Stimulated activated naive B cell treated with anti-CD40 and anti-IgM and Interleukin-4, amounts not matched to agents 10 μg/mL and 1 μg/mL and 100 μg/mL, for 72 hours (primary cell): ENCODE measurements at places on chromosomes 6 and 20.

DNA sequence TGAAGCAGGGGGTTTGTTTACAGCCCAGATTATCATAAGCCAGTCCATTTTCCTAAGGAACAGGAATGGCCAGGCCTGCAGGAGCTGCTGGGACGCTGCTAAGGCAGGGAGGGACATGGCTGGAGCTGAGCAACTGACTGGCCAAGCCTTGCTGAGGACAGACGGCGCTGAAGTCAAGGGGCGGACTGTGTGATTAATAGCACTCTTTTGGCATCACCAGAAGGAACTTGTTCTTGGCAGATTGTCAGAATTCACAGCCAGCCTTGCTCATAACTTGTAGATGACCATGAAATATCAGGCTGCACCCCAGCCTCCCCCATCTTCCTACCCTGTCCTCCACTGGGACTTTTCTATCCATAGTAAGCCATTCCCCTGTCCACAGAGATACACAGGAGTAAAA lies 218.8 kb upstream of the RNF24 start:
- DNase-seq = no peak

GRCh38 chr6:90383196-90383822 lies 86.7 kb upstream of the BACH2 start:
- peak; percentile 26 for DNase-seq

GRCh38 chr6:107977283-107977682 lies 19.3 kb upstream of the SEC63 start:
- no peak for DNase-seq

DNA sequence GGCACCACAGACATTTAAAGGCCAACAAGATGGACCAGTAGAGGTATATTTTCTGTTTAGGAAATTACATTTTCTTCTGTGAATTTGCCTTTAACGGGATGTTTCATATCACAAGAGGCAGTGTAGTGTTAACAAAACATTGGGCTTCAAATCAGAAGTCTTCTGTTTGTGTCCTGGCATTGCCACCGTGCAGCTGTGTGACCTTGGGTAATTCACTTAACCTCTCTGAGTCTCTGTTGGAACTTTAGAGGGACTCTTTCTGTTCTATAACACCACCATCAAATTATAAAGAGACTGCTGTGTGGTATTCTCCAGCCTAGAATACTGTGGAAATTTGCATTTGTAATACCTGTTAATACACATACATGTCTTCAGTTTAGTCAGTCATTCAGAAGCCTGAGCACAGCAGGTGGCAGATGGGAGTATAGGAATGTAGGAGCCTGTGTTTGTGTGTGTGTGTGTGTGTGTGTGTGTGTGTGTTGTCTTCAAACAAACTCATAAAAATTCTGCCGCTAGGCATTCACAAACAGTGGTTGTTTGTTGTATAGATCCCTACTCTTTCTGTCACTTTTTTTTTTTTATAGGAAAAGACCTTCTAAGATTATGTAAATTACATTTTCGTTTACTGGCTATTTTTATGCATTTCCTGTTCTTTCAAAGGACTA lies 22.6 kb downstream of the UST start:
- no peak for DNase-seq

- DNase-seq = no peak
Measured at GRCh38 chr6:87241304-87241703, 81.1 kb upstream of the SMIM8 start.

GRCh38 chr20:56442389-56443365 lies 25.8 kb upstream of the RTF2 start:
- no peak for DNase-seq

DNA sequence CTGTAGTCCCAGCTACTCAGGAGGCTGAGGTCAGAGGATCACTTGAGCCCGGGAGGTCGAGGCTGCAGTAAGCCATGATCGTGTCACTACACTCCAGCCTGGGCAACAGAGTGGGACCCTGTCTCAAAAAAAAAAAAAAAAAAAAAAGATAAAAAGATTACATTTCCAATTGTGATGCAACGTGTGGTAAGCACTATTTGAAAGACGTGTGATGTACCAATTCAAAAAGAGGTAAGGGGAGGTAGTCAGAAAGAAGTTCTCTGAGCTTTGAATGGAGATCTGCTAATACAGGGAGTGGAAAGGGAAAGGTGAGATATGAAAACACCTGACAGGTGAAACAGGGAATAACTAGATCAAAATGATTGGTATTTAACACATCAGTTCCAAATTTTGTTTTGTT lies 11.9 kb downstream of the GOPC start:
- DNase-seq = no peak

- DNase-seq = no peak
Measured at GRCh38 chr20:63661959-63662812, 4.1 kb downstream of the RTEL1 start.

- no peak for DNase-seq
Measured at GRCh38 chr20:50008007-50008406, 25.2 kb downstream of the SNAI1 start.

DNA sequence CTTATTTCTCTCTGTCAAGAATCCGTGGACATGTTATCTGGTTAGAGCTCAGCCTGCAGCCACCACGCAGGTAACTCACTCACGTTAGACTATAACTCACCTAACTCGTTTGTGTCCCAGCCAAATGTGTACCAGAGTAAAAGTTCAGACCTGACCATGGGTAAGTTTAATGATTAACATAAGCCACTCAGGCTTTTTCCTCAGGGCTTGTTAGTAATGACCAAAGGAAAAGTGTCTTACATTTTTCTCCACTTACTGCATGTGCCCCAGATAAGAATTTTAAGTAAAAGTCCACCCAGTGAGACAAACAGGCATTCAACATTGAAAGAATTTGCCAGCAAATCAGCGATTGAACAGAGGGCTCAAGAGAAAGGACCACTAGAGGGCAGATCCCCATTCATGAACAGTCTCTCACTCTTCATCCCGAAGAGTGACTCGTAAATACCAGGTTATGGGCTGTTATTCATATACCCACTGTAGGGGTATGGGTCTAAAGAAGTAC lies at the start of gene PKHD1:
Gene PKHD1, minus strand, starts transcription at position 116 of the 502 bp plus-strand sequence. CDS start 2,680 bp downstream, outside the sequence.
- DNase-seq = no peak

GRCh38 chr6:31493875-31494694 lies 3.9 kb upstream of the MICB start:
- DNase-seq = peak; percentile 76

DNA sequence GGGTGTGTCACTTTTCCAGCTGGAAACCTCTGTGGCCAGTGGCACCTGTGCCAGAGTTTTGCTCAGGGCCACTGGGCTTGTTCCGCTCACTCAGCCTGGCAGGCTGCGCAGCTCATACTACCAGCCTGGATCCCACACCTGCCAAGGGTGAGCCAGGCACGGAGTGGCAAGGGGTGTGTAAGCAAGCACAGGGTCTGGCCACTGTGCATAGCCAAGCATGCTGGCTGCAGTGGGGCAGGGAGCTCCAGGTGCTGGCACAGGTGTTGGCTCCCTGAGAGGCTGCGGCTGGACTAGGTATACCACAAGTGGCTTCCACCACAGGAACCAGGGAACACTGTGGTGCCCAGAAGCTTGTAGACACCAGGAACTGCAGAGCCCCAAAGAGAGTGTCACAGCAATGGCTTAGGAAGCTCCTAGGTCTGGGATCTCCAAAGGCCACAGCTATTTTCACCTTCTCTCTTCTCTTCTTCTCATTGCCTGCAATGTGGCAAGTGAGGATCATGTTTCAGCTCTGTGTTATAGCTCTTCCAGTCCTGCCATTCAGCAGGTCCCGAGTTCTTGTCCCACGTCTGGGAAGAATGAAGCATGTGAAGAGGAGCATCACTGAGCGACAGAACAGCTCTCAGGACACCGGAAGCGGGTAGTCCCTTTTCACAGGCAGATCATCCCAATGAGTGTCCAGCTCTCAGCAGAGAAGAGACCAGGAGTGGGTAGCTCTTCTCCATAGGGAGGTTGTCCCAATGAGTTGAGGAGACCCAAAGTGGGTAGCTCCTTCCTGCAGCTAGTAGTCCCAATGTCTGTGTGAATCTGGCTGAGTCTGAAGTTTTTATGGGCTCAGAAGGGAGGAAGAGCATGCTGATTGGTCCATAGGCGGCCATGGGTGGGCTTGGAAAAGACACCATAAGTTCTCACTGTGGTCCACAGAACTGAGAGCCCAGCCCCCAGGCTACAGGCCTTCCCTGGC lies 41.3 kb downstream of the WASF1 start:
- DNase-seq = no peak

- no peak for DNase-seq
Measured at GRCh38 chr6:26003102-26003694, 40.6 kb downstream of the TRIM38 start.

DNA sequence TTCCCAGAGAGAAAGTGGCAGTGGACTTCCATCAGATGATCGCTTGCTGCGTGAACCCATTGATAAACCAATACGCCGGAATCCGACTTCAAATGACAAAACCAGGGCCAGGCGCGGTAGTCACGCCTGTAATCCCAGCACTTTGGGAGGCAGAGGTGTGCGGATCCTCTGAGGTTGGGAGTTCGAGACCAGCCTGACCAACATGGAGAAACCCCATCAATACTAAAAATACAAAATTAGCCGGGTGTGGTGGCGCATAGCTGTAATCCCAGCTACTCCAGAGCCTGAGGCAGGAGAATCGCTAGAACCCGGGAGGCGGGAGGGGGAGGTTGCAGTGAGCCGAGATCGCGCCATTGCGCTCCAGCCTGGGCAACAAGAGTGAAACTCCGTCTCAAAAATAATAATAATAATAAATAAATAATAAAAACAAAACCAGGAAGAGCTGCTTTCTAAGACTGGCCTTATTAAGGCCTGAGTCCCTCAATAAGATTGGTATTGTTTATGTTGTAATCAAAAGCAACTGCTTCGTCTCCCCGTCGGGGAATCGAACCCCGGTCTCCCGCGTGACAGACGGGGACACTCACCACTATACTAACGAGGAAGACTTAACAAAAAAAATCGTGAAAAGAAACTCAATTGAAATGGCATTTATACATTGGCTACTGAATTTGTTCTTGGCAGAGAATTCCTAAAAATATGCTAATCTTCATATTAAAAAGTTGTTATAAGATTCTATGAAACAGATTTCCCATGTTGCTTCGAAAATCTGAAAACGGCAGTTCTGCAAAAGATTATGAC lies 110.2 kb upstream of the ZNF184 start:
- DNase-seq = peak; percentile 24

GRCh38 chr6:55916188-55916587 lies 40.8 kb upstream of the BMP5 start:
- no peak for DNase-seq

DNA sequence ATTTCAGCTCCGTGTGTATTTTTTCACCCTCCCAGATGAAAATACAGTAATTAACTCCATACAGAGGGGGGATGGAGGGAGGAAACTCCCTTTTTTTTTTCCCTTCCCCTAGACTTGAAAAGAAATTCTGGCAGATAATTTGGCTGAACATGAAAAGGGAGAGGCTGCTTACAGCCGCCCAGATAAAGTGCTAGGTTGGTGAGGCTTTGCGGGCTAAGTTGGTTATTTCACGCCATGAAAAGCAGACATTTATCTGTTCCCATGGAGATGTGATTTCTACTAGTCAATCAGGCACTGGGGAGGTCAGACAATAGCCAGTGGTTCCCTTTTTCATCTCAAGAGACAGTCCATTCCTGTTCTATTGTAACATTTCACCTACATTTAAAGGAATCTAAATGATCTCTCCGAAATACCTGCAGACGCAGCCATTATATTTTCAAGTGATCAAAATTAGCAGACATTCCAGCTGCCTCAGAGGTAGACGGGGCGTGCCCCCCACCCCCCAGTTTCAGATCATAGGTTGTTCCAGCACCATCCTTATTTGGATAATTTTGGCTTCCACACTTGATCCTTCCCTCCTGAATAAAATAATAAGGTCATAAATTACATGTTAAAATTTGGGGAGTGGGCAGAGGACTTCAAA lies 143.9 kb upstream of the ZNF217 start:
- no peak for DNase-seq

DNA sequence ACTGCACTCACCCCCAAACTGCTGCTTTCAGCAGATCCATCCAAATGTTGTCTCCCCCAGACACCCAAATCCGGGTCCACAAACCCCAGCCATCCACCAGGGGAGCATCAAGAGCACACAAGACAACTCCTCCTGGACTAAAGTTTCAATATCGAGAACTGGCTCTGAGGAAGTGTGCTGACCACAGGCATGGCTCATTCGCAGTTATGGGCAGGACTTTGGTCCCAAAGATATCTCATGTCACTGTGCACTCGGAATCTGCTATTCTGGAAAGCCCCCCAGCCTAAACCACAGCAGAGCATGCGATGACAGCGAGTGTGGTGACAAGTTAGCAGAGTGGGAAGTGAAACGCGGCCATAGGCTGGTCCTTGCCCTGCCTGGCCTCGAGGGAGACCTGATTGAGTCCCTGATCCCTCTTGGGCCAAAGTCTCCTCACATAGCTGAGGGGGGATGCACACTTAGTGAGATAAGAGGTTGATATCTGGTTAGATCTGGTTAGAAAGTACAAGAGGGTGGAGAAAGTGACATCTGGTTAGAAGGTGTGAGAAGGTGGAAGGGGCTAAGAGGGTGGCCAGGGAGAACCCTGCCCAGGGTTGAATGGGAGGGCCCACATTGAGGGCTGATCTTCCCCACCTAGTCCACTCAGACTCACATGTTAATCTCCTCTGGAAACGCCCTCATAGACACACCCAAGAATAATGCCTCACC lies 149.7 kb downstream of the MRPL14 start:
- peak; percentile 53 for DNase-seq

DNA sequence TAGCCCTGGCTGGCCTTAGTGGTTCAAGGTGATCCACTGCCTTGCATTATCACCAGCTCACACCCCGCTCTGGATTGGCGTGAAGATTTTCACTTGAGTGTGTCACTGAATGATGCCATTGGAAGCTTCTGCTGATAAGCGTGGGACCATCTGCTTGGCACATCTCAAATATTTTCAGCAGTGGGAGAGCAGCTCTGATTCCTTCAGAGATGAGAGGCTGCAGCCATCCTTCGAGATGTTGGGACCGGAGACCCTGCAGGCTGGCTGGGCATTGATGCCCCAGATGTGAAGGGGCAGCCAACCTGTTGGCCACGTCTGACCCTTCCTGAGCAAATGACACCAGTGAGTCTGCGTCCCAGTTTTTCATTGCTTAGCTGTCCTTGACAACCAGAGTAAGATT lies at the start of gene MAS1:
Gene MAS1, plus strand, starts transcription at position 197 of the 400 bp plus-strand sequence. CDS start 15,968 bp downstream, outside the sequence.
- no peak for DNase-seq

DNA sequence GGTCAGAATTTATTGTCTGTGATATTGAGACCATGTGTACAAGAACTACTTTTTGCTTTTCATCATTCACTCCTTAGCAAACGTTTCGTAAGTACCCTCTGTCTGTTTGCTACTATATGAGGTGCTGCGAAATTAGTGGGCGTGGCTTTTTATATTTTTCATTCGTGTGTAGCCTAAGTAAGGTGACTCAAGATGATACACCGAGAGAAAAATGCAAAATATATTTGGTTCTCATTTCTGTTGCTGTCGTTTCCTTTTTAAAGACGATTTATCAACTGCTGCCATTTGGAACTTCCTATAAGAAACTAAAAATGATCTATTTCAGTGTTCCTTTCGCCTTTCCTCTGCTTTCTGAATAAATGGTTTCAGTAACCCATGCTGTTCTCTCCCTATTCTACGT lies 61.2 kb downstream of the VAPB start:
- no peak for DNase-seq
